ENCODE measurements at places on chromosomes 7 and 10. TPM values are rescaled to one million over a fixed set of nuclear protein-coding genes. Genes with fewer than 3 reads are reported as not detected.

- DNase-seq, result no peak
- peaks cover 28% of the 10 kb centered on the region for H3K36me3 ChIP-seq
- no peaks in the 10 kb centered on the region for H3K27me3 ChIP-seq
- H3K27ac ChIP-seq, result no peak overlapping the region
- H3K4me3 ChIP-seq, result no peak overlapping the region
Observed at GRCh38 chr10:119351189-119351588, 143.8 kb downstream of the GRK5 start.

DNA sequence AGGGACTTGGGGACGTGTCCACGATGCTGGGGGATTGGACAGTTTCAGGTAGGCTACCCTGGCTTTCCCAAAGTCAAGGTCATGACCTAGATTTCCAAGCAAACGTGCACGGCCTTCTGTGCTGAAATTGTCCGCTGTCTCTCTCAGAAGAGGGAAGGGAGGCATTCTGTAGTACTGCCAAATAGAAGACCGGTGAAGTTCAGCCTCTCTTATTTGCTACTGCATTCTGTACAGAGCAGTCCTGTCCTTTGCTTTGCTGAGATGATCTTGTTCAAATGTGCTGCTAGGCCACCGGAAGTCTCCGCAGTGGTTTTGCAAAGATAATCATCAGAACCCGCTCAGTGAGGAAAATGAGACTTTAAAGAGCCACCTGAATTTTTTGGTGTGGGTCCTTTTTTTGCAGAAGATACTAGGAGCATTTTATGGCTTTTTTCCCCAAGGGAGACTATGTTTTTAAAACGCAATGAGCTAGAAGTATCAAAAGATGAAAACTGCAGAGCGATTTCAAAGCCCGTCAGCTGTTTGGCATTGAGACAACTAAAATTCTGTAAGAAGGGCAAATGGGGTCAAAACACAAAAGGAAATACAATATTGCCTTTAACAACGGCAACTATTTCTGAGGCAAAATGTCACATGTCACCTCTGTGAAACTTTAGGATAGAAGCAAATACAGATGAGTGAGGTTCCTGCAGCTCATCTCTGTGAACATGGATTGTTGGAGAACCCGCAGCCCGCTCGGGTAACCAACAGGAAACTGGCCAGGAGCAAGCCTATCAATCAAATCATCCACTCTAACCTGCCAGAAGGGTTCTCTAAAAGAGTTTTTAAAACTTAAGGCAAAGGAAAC, 1.3 kb upstream of the NMT2 start:
- peak overlapping the region; percentile 24 for H3K4me3 ChIP-seq
- peak; percentile 72 for DNase-seq
- peaks cover 44% of the 10 kb centered on the region for H3K4me1 ChIP-seq
- peak overlapping the region; percentile 97 for H3K27ac ChIP-seq
- H3K27me3 ChIP-seq, result no peaks in the 10 kb centered on the region

The LIMK1 gene
- 7.9 TPM for total RNA-seq

DNA sequence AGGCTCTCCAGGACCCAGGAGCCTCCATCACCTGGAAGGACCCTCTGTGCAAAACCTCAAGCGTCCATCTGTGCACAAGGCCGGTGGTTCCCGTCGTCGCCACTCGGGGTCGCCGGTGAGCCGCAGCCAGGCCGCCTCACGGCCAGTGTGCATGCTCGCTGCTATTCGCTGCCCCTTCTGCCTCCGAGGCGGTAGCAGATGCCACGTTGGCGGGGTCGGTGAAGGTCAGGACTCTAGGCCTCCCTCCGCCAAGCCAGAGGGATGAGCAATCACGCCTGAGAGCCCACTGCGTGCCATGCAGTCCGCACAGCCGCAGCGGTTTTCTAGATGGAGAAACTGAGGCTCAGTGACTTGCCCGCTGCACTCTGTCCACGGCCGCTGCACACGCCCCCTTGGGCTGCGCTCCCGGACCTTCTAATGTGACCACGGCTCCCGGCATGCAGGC, 5.7 kb downstream of the UPK3B start:
- H3K4me3 ChIP-seq, result no peak overlapping the region
- H3K4me1 ChIP-seq, result peaks cover 6% of the 10 kb centered on the region
- DNase-seq, result no peak
- no peak overlapping the region for H3K27ac ChIP-seq
- no peaks in the 10 kb centered on the region for H3K36me3 ChIP-seq

DNA sequence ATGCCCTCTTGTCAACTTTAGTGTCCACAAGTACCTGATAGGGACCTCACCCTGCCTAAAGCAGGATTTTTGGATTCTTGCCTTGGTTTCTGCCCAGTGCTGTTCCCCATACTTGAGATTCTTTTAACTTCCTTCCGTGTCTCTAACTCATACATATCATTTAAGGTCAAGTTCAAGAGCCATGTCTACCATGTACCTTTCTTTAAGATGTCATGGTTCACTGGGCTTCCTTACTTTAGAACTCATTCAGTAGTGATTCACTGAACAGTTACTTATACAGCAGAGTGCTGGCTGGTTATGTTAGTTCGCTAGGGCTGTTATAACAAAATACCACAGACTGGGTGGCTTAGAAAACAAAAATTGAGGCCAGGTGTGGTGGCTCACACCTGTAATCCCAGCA, 5.0 kb upstream of the CFAP58 start:
- no peak overlapping the region for H3K27ac ChIP-seq
- DNase-seq, result no peak
- H3K36me3 ChIP-seq, result no peaks in the 10 kb centered on the region
- peaks cover under 1% of the 10 kb centered on the region for H3K27me3 ChIP-seq
- peaks cover 9% of the 10 kb centered on the region for H3K4me1 ChIP-seq

DNA sequence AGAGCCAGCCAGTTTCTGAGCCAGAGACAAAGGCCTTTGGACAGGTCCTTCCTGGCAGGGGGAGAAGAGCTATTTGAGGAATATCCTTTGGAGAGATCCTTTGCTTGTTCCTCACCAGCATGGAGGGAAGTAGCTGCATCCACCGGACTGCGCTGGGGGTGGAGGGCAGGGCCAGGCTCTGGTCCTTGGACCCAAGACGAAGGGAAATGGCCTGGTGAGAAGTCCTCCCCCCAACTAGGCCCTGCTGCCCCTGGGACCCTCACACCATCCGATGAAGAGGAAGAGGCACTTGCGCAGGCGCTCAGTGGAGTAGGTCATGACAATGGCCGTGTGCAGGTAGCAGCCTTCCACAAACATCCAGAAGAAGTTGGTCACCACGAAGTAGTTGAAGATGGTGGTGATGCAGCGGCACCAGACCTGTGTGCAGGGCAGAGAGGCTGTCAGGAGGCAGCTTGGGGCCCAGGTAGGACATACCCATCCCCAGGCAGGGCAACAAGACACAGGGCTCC, 19.8 kb downstream of the CRHR2 start:
- no peaks in the 10 kb centered on the region for H3K4me1 ChIP-seq
- H3K36me3 ChIP-seq, result no peaks in the 10 kb centered on the region
- H3K27me3 ChIP-seq, result no peaks in the 10 kb centered on the region
- no peak overlapping the region for H3K4me3 ChIP-seq
- H3K27ac ChIP-seq, result no peak overlapping the region
- no peak for DNase-seq

The CUBN gene
- 1.7 TPM for total RNA-seq

DNA sequence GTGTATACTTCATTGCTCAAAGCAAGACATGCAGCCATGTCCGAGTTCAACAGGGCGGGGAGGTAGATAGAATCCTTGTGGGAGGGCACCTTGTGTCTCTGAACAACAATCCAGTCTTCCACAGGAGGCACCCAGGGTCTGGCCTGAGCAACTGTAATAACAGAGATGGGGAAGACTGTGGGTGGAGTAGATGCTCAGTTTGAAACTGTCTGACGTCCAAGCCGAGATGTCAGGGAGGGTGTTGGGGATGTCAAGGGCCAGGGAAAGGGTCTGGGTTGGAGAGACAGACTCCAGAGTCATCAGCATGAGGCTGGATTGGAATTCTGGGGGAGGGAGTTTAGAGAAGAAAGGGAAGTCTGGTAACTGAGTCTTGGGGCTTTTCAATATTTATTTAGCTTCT, 88.0 kb downstream of the FANK1 start:
- H3K4me1 ChIP-seq, result no peaks in the 10 kb centered on the region
- H3K4me3 ChIP-seq, result no peak overlapping the region
- no peak for DNase-seq
- H3K27me3 ChIP-seq, result no peaks in the 10 kb centered on the region
- H3K27ac ChIP-seq, result no peak overlapping the region
- no peaks in the 10 kb centered on the region for H3K36me3 ChIP-seq

DNA sequence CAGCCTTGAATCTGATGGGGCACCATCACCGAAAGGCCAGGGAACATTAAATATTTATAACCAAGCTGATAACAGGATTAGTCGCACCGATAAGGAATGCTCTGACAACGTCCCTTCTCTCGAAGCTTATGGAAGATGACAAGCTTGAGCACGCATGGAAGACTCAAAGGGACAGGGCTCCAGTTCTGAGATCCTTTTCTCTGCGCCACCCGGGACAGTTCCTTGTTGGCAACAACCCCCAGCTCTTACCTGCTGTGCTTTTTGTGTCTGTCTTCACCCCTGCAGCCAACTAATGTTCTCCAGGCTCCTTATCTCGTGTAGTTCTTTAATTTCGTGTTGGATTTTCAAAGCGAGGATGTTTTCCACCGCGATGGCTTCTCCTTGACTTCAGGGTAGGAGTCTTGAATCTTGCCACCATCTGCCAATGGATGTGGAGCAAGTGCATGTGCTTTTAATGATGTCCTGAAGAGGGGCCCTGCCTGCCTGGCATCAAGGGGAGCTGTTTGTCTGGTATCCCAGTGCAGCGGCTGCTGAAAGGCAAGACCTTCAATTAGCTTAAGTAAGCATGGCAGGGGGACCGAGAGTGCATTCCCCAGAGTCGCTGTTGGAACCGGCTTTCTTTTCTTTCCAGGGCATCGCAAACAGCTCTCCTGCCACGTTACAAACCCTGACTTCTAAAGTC, 354 bp upstream of the FERD3L start:
- DNase-seq, result no peak
- H3K27me3 ChIP-seq, result peaks cover 50% of the 10 kb centered on the region
- H3K36me3 ChIP-seq, result no peaks in the 10 kb centered on the region
- H3K4me1 ChIP-seq, result no peaks in the 10 kb centered on the region
- no peak overlapping the region for H3K27ac ChIP-seq
